ENCODE measurements at places on chromosomes 6 and 20.

DNA sequence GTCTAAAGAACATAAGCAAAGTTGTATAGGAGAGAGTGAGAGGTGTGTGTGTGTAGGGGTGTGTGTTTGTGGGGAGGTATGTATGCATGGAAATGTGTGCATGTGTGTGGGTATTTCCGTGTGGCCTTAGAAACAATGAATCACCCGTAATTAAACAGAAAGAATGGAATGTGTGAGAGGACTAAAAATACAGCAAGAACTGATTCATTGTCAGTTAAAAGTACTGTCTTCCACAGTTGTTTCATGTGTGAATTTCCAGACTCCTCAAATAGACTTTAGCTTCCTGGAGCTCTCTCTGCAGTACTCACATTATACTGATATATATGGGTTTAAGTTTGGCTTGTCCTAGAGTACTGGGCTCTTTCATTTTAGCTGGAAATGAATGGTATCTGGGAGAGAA lies 145.7 kb downstream of the RIMS1 start:
- DNase-seq, result no peak

GRCh38 chr6:133809406-133809805 lies 79.5 kb upstream of the TCF21 start:
- DNase-seq, result no peak

- no peak for DNase-seq
Measured at GRCh38 chr6:144756469-144756868, 471.3 kb downstream of the UTRN start.

- no peak for DNase-seq
Measured at GRCh38 chr20:40416274-40416673, 272.8 kb downstream of the MAFB start.

GRCh38 chr6:82363428-82364086 lies at the start of gene TPBG:
Gene TPBG (plus strand): TSS chr6:82363817. CDS start chr6:82364962, 1,145 bp downstream.
- DNase-seq, result no peak

GRCh38 chr6:1390946-1391799 lies 1.8 kb downstream of the FOXF2 start:
- no peak for DNase-seq

DNA sequence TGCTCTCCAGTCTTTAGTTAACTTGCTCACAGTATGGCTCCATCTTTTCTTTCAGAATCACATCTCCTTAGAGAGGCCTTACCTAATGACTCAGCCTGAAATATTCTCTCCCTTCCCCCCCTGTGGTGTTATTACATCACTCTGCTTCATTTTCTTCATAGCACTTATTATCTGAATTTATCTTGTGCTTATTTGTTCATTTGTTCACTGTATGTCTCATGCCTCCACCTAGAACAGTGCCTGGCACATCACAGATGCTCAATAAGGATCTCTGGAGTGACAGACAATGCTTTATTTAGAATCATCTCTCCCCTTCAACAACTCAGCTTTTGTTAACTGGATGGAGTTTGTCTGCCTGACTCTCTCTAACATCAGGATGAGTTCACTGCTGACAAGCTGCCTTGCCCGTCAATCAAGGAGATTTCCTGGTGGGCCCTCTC lies 96.6 kb upstream of the MAN1A1 start:
- DNase-seq, result no peak

GRCh38 chr6:74103417-74103816 lies 407.4 kb downstream of the CD109 start:
- DNase-seq, result no peak

DNA sequence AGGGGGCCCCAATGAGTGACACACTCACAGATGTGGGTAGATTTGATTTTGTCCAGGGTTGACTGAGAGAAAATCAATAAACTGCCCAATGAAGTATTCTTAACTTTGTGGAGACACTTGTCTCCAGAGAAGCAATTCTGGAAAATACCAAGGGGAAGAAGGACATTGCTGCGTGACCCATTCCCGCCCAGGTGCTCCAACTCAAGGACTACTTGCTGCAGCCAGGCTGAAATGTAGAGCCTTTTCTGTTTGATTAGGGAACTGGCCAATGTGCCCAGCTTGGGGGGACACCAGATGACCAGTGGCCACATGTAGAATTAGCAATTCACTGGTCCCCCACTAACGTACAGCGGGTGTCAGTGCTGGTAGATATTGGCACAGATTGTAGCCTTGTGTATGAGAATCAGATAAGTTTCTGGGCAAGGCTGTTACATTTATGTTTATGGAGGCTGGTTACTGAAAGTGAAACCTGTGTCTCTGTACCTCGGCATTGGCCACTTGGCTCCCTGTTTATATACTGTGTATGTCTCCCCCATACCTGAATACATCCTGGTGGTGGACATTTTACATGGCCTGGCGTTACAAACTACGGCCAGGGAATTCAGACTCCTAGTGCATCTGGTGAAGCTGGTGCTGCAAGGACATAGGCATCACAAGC lies 32.3 kb downstream of the HDDC2 start:
- DNase-seq, result no peak
